OCI-M1 (cell line): ENCODE measurements at places on chromosomes 7 and 10.

- no peak for DNase-seq
These were observed 110.2 kb downstream of the COL13A1 start for GRCh38 chr10:69911613-69912528.

GRCh38 chr10:13335881-13336280 lies 12.2 kb downstream of the SEPHS1 start:
- no peak for DNase-seq

GRCh38 chr10:52621635-52622079 lies 150.9 kb downstream of the MBL2 start:
- no peak for DNase-seq

- no peak for DNase-seq
These were observed 48.6 kb downstream of the NCAPG2 start for GRCh38 chr7:158655931-158656441.

DNA sequence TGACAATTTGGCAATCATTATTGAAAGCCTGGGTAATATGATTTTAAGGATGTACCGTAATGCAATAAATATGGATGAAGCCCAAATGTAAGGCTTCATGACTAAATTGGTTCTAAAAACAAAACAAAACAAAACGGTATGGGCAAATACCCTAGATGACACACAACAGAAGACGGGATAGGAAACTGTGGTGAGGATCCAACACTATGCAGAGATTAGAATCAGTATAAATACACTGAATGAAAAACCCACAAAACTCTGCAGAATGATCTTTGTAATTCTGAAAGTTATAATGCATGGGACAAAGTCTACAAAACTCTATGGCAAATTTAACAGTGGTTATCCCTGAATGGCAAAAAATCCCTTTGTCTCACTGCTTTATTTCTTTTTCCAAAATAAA lies 57.6 kb downstream of the MALSU1 start:
- DNase-seq: no peak

- DNase-seq: no peak
These were observed 38.8 kb downstream of the GBX1 start for GRCh38 chr7:151128716-151129115.

DNA sequence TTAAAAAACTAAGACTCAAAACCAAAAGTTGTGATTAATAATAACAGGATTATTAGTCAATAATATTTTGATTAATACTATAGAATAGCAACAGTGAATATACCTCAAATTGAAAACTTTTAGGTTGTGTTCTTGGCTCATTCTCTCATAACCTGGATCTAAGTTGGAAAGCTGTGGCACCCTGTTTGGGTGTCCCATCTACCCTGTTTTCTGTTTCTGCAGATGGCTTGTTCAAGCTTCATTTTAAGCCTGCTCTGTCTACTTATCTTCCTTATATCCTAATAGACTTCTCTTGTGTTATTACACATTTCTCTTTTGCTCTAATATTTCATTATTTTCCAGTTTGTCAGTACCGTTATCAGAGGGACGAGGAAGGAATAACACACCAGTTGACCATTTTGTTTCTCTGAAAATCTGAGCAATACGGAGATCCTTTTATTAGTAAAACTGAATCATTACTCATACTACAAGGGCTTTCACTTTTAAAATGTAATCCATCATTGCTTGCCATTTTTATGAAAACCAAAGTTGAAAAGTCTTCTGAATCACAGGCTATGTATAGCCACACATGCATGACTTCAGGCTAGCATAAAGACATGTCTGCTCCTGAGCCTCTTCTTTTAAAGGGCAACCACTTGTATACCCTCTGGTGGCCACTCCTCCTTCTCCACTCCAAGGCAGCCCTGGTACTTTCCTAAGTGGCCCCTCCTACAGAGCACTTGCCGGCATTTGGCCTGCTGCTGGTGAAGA lies 22.3 kb downstream of the COX15 start:
- DNase-seq: peak; percentile 69

DNA sequence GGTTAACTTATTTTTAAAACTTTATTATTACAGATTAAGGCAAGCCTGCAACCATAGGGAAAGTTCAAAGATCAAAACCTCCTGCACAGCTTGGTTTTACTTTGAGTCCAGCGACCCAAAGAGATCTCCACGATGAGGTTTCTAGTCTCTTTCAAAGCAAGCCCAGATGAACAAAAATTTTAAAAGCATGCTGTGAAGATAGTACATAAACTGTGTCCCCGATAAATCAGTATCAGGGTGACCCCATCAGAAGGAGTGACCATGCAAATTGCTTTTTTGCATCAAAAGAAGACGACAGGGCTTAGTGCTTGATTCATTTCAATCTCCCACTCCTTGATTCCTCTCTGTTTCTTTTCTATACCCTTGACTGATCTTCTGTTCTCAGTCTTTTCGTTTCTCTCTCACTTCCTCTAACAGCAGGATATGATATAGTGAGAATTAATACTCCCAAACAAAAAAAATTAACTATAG lies 16.0 kb upstream of the DNTT start:
- DNase-seq: no peak

DNA sequence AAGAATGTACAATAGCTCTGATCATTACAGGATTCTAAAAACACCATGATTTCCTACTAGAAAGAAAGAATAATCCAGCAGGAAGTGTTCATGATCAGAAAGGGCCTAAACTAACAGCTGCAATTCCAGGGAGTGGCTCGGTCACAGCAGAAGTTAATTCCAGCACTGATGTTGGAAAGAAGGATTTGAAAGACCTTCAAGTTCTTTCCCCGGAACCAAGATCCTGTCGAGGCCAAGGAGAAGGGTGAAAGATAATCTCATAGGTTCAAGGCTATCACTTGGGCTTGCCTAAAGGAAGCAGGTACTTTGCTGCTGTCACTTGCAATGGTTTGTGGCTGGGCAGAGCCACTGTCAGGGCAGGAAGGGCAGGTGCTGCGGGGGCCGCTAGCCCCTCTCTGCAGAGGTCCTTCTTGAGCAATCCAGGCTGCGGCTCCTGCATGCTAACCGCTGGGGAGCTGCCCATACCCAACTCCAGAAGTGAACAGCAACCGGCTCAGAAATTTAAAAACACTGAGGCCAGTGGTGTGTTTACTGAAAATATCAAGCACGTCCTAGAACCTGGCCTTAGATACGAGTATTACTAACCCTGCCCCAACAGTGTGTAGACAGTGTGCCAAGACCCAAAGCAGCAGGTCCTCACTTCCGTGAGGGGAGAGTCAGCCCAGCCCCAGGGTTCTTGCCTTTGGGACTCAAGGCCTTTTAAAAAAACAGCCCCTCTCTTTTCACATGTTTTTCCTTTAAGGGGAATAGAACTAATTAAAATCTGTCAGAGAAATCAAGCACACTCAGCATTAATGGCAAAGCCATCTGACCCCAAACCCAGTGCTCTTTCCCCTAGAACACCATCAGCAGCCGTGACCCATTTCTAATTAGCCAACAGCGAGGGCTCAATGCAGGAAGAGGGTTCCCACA lies 76.8 kb downstream of the VIPR2 start:
- no peak for DNase-seq

DNA sequence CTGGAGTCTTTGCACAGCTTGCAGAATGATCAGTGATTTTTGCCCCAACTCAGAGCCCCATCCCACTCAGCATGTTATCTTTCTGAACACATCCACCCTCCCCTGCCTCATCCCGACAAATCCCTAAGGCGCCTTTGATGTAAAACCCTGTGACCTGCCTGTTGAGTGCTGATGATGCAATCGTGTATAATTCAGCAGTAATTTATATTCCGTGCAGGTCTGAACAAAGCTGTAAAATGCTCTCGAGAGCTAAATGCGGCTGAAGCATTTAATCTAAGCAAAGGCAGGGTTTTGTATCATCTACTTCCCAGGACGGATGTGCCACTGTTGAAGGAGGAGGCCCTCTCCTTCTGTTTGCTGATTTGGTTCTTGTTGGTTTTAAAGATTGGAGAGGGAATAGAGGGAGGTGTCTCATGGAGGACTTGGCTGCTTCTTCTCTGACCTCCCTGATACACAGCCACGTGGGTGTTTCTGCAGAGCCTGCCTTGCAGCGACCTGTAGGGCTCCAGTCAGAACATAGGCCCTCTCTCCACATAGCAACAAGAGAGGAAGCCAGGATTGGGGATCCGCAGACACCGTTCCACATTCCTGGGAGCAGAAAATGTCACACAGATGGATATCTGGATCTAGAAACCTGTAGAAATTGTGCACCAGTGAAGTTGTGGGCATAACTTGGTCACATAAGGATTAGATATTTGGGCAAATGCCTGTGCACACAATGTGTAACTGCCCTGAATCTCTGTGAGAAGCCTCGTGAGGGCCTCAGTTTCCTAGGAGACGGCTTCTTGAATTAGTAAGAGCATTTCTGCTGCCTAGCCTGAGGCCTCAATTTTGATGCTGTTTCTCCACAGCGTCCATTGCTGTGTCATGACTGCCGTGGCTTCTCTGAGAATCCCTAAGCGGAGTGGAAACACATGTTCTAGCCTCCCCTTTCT lies 90.2 kb upstream of the AGK start:
- DNase-seq: peak; percentile 40

- no peak for DNase-seq
These were observed 127.6 kb downstream of the DLG5 start for GRCh38 chr10:77798940-77799339.

GRCh38 chr10:108112218-108112617 lies 947.7 kb upstream of the SORCS1 start:
- peak; percentile 39 for DNase-seq

- DNase-seq: no peak
These were observed 10.2 kb upstream of the ZFYVE27 start for GRCh38 chr10:97726636-97727178.

GRCh38 chr7:44277851-44278250 lies 47.5 kb downstream of the CAMK2B start:
- DNase-seq: no peak

- no peak for DNase-seq
These were observed 300.5 kb downstream of the KLF6 start for GRCh38 chr10:3484306-3485056.

GRCh38 chr7:44634839-44635591 lies 28.6 kb downstream of the OGDH start:
- peak; percentile 73 for DNase-seq

GRCh38 chr7:101557421-101557820 lies 71.7 kb downstream of the MYL10 start:
- DNase-seq: no peak

DNA sequence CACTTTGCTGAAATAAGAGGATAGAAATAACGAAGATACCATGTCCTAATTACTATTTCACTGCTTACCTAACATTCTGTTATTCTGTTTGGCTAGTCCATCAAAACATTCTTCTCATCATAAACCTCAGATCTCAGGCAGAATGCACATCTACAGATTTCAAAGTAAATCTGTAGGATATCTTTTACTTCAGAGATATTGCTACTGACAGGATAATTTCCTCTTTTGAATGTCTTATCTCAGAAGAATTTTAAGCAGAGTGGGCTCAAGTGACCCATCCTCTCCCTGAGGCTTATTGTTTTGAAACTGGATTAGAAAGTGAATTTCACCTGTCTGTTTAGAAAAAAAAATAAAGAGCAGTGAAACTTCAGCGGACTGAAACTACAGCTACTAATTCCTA lies 83.6 kb downstream of the SEMA3C start:
- DNase-seq: no peak
